Myocyte (in vitro differentiated cells): ENCODE measurements at places on chromosomes 11 and 22. TPM values are rescaled to one million over a fixed set of nuclear protein-coding genes. Genes with fewer than 3 reads are reported as not detected.

Gene GPR83
- 0.05 TPM in 1 of 2 replicates, not detected in the other for total RNA-seq

Gene RAG1
- total RNA-seq: 2.6 and 5.6 TPM in 2 replicates

Gene CCDC188
- 0.40 and 2.2 TPM in 2 replicates for total RNA-seq

Gene SLC16A8
- total RNA-seq: 0.56 TPM in 1 of 2 replicates, not detected in the other

Gene FDX1
- 11.8 and 13.0 TPM in 2 replicates for total RNA-seq

DNA sequence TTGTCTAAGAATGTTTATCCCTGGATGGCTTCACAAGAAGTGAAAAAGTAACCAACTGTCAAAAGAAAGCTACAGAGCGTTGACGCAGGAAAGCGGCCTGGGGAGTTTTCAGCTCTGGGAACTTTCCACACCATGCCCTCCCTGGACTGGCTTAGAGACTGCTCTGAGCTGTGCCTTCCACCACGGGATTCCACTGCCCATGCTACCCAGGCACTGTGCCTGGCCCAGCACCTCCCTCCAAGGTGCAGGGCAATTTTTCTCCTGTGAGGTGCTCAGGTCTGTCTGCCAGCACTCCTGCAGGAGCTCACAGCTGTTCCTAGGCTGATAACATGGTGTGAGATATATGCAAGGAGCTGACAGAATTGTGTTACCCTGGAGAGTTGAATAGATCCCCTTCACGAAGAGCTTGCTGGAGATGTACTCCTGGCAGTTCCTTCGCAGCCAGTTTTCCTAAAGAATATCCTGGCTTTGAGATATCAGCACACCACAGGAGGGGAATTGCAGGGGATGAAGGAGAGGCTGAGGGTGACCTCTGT, 258.3 kb upstream of the B3GAT1 start:
- no peak for DNase-seq

DNA sequence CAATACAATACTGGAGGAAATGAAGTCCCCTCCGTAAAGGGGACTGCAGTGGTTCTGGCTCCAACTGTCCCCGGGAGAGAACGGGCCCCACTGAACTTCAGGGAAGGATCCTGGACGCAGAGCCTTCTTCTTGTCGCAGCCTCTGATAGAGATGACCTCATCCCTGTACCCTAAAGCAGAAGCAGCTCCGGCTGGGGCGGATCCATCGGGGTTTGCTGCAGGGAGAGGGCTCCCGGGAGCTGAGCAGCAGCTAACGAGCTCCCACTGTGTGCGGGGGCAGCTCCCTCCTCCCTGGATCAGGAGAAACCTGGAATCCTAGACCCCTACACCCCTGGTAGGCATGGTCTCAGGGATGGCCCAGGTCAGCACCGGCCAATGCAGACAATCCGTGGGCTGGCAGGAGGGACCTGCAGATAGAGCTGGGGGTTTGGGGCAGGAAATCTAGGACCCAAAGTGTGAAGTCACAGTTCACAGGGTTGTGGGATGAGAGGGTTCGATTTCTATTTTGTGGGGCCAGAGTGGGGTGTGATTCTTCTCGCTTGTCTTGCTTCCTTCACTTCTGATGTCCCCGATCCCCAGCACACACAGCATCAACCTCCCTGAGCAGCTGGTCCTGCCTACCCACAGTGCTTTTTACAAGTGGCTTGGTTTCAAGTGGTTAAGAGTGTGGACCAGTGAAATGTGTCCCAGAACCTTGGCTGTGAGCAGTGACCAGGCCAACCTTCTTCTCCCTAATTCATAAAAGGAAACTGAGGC, 12.9 kb downstream of the KIAA0930 start:
- no peak for DNase-seq

Gene APLNR
- 0.05 TPM in 1 of 2 replicates, not detected in the other for total RNA-seq

GRCh38 chr11:27447288-27448183, 25.1 kb downstream of the LGR4 start:
- no peak for DNase-seq

Gene INS
- not detected in 2 replicates for total RNA-seq

Gene HIC2
- total RNA-seq: 1.9 and 2.3 TPM in 2 replicates

Gene RPS25
- total RNA-seq: 960 and 1,378 TPM in 2 replicates

DNA sequence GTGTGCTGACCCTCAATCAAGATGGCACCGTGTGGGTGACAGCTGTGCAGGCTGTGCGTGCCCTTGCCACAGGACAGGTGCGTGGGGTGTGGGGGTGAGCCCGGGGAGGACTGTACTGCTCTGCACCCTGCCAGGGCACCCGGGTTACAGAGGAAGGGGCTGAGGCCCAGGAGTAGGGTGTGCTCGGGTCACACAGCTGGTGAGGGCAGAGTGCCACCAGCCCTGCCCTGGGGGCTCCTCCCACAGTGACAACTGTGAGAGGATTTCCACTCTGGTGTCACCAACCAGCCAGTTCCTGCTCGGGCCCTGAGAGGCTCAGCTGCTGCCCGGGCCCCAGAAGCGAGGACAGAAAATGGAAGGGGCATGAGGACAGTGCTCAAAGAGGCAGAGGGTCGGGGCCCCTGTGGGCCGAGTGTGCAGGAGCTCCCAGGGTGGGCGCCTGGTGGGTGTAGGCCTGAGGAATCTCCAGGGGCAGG, 20.5 kb downstream of the TRMU start:
- DNase-seq: peak; percentile 95

Gene TSPAN18
- 1.3 and 1.8 TPM in 2 replicates for total RNA-seq

GRCh38 chr11:46272816-46273427, 4.5 kb upstream of the CREB3L1 start:
- DNase-seq: peak; percentile 76

GRCh38 chr11:132068556-132068955, 698.1 kb downstream of the NTM start:
- DNase-seq: peak; percentile 60

- DNase-seq: no peak
These were observed 28.3 kb upstream of the WNT11 start for GRCh38 chr11:76234416-76235232.

Gene GAL3ST3
- total RNA-seq: not detected in 2 replicates

DNA sequence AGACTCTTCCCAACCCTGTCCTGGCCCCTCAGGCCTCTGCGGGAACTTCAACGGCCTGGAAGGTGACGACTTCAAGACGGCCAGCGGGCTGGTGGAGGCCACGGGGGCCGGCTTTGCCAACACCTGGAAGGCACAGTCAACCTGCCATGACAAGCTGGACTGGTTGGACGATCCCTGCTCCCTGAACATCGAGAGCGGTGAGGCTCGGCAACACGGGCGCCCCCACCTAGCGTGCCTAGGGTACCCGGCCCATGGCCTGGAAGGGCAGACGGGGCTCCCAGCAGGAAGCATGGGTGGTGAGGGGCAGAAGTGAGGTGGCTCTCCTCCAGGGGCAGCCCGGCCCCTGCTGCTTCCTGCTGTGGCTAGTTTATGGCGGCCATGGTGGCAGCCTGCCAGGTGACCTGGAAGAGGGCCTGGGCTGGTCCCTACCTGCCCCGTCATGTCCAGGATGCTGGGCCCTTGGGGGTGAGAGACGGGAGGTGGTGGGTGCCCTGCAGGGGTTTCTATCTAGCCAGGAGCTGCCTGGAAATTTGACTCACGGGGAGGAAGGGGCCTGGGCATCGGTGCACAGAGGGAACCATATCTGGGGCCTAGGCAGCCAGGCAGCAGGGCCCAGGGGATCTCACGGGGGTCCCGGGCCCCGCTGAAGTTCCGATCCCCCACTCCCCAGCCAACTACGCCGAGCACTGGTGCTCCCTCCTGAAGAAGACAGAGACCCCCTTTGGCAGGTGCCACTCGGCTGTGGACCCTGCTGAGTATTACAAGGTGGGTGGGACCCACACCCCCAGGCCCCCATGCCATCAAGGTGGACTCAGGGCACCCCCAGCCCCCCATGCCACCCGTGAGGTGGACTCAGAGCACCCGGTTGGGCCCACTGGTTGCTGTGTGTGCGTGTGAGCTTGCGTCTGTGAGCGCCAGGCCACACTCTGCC, 9.2 kb downstream of the MUC2 start:
- no peak for DNase-seq

Gene CHRDL2
- not detected in 2 replicates for total RNA-seq

Gene IGLL1
- 0.88 TPM in 1 of 2 replicates, not detected in the other for total RNA-seq

DNA sequence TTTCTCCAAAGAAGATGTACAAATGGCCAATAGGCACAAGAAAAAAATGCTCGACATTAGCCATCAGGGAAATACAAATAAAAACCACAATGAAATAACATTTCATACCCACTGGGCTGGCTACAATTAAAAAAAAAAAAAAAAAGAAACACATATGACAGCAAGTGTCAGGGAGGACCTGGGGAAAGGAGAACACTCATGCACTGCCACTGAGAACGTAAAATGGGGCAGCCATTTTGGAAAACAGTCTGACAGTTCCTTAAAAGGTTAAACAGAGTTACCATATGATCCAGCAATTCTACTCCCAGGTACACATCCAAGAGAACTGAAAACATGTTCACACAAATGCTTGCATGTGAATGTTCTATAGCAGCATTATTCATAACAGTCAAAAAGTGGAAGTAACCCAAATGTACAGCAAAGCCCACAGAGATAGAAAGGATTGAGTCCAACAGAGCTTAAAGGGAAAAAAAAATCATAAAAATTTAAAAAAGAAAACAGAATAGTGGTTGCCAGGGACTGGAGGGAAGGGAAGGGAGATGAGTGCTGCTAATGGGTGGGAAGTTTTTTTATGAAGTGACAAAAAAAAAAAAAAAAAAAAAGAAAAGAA, 48.4 kb upstream of the CYP2D6 start:
- DNase-seq: no peak

Gene WNT7B
- not detected in 2 replicates for total RNA-seq

Gene INPP5J
- total RNA-seq: 0.40 and 0.57 TPM in 2 replicates

DNA sequence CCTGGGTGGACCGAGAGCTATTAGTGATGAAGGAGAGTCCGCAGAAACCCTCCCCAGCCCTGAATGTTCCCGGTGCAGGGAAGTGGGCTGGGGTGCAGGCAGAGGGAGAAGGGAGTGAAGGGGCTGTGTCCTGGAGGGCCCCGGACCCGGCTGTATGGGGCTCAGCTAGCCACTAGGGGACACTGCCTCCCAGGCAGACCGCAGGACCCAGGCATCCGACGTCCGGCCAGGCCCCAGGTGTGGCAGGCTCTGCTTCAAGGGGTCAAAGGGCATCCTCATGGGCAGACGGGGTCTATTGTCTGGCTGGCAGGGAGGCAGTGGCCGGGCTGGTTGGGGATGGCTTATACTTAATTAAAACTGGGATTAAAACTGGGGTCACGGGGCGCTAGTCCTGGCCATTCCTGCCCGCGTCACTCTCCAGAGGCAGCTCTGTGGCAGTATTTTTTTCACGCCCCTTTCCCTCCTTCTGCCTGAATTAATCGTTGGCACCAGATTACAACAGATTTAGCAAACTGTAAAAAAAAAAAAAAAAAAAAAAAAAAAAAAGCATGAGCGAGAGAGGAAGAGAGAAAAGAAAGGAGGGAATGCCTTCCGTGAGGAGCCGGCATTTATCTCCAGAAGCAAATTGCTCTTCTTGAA, 5.1 kb downstream of the FLRT1 start:
- DNase-seq: no peak

Gene OR6T1
- total RNA-seq: not detected in 2 replicates

Gene VWCE
- 2.1 and 2.7 TPM in 2 replicates for total RNA-seq

- no peak for DNase-seq
These were observed 946.2 kb downstream of the BRD1 start for GRCh38 chr22:48881326-48881980.

GRCh38 chr11:105244160-105244825, 104.7 kb upstream of the CARD18 start:
- DNase-seq: peak; percentile 95

Gene BTBD18
- not detected in 2 replicates for total RNA-seq

Gene FIBIN
- total RNA-seq: 4.0 and 12.3 TPM in 2 replicates

Gene SERGEF
- total RNA-seq: 10.8 and 16.6 TPM in 2 replicates

DNA sequence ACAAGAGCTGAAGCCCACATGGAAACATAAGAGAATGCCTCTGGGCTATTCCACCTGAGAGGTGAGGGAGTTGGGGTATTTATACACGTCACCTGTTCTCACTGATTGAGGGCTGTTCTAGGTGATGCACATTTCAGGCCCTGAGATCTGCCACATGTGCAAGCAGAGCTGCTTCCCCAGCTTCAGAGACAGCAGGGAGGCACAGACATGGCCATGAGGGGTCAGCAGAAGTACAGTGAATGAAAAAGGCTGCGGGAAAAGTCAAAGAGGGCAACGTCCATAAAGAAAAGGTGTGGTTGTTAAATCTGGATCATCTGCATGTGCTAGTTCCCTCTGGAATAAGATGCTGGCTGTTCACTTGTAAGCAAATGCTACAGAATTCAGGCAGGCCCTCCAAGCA, 75.4 kb downstream of the GAB4 start:
- no peak for DNase-seq

Gene KRTAP5-10
- total RNA-seq: not detected in 2 replicates

- DNase-seq: peak; percentile 98
These were observed at the start of gene MCM5 for GRCh38 chr22:35399678-35400500. Gene MCM5, plus strand, starts transcription at chr22:35400140. Its CDS starts 299 bp downstream, at chr22:35400439.

DNA sequence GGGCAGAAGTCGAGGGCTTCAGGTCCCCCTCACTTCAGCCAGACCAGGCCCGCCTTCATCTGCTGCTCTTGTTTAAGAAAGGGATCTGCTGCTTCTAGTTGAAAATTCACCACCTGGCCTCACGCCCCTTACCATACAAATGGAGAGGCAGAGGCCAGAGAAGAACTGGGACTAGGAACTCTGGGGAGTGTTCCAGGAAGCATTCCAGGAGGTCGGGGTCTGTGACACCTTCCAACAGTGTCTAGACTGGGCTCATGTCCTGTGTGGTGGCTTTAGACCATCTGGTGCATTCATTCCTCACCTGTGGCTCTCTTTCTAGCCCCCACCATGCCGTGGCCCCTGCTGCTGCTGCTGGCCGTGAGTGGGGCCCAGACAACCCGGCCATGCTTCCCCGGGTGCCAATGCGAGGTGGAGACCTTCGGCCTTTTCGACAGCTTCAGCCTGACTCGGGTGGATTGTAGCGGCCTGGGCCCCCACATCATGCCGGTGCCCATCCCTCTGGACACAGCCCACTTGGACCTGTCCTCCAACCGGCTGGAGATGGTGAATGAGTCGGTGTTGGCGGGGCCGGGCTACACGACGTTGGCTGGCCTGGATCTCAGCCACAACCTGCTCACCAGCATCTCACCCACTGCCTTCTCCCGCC, 12.3 kb downstream of the TSKU start:
- no peak for DNase-seq

- DNase-seq: no peak
These were observed 9.2 kb downstream of the CCDC34 start for GRCh38 chr11:27353593-27354358.

GRCh38 chr22:24097961-24098391, 83.3 kb upstream of the SUSD2 start:
- DNase-seq: no peak

Gene SLC25A18
- total RNA-seq: 1.2 TPM in 1 of 2 replicates, not detected in the other

Gene LTBP3
- 26.4 and 27.5 TPM in 2 replicates for total RNA-seq

DNA sequence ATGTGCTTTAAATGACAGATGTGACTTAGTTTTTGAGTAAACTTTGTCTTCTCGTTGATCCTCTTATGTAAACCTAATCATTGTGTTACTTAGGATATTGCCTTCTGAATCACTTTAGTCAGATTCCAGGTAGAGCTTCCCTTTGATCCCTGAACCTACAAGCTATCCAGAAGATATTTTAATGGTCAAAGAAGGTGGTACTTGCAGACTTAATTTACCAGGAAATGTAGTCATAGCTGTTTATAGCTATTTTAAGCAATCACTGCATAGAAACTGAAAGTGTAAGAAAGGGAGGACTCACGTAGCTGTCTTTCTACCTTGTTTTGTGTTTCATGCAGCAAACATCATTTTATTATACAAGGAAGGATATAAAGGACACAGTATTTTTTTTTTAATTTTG, 189.5 kb downstream of the DDX10 start:
- no peak for DNase-seq

Gene SLC37A2
- 0.99 and 1.0 TPM in 2 replicates for total RNA-seq

Gene OR2D2
- total RNA-seq: not detected in 2 replicates
